EL (cell line): ENCODE measurements at places on chromosomes 16 and 17.

DNA sequence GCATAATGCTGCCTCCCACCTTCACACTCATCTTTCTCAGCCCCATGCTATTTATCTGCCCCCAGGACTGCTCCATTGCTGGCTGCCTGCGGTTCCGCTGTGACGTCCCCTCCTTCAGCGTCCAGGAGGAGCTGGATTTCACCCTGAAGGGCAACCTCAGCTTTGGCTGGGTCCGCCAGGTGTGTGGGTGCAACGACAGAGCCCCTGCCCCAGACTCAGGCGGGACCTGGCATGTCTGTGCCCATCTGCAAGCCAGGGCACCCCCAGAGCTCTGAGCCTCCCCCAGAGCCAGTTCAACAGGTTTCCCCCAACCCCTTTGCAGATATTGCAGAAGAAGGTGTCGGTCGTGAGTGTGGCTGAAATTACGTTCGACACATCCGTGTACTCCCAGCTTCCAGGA lies 12.9 kb upstream of the ITGAD start:
- DNase-seq, result no peak

DNA sequence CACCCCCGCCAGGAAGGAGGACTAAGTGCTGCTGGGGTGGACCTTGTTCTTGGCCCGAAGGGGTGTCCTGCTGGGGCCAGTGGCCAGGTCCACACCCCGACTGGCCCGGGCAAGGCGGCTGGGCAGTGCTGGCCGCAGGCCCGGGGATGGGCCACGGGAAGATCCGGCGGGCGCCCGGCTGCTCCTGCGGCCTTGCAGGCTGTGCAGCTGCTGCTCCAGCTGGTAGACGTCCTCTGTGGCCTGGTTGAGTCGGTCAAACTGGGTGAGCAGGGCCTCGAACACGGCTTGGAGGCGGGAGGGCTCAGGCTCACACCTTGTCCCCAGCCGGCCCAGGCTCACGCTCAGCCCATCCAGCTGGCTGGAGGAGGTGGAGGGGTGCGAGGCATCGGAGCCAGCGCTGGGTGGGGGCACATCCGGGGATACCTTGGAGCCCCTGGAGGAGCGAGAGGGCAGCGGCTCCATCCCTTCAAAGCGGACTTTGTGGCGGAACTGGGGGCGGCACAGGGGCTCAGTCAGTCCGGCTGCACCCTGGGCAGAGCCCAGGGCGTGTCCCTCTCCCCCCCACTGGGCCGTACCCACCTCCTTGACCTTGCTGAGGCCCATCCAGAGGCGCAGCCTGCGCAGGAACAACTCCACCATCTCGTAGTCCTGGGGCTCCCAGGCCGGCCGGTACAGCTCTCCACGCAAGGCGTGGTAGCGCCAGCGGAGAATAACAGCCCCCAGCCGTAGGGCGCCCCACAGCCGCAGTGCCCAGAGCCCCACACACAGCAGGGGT lies 42.1 kb downstream of the TSC2 start:
- DNase-seq, result no peak

GRCh38 chr16:88289968-88290401 lies 92.8 kb upstream of the ZNF469 start:
- DNase-seq, result peak; percentile 14

DNA sequence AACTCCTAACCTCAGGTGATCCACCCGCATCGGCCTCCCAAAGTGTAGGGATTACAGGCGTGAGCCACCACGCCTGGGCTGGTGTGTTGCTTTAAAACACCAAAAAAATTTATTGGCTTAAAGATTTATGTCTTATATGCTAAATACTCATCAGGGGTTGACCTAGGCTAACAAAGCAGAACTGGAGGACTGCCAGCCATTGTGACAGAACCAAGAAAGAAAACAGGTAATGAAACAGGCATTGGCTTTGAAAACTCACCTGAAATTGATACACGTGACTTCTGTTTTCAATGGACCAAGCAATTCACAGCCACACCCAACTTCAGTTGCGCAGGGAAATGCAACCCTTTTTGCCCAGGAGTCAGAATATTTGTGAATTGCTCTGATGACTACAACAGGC lies 4.9 kb upstream of the PHAF1 start:
- DNase-seq, result no peak

DNA sequence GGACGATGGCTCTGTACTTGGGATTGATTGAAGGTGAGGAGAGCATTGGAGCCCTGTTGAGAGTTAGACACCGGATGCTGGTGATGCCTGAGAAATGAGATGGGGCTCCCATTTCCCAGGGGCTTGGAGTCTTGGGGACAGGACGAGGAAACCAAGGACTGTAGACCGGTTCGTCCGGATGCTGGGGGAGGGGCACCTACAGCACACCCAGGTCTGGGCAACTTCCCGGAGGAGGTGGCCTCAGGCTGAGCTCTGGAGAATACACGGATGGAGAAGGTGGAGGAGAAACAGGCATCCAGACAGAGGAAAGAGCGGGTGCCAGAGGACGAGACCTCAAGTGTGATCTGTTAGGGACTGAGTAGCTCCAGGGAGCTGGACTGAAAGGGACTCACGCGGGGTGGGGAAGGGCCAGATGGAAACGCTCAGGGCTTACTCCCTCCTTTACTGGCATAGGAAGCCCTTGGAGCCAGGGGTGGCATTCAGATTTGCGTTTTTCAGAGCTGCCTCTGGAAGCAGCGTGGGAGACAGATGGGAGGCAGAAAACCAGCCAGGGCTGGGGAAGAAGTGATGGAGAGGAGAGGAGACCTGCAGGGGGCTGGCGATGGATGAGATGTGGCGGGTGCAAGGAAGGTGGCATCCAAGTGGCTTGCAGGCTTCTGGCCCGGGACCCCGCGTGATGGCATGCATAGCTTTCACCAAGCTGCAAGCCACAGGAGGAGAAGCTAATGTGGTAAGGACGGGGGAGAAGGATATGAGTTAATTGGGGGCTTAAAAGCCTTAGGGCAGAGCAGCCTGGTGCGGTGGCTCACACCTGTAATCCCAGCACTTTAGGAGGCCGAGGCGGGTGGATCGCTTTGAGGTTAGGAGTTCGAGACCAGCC lies 8.3 kb downstream of the C1QTNF1 start:
- no peak for DNase-seq

GRCh38 chr16:2854700-2855309 lies 3.2 kb downstream of the PRSS22 start:
- DNase-seq, result no peak

GRCh38 chr17:41513168-41513547 lies 5.5 kb downstream of the KRT15 start:
- no peak for DNase-seq

- no peak for DNase-seq
Measured at GRCh38 chr16:3520841-3521240, 20.0 kb downstream of the CLUAP1 start.

- peak; percentile 85 for DNase-seq
Measured at GRCh38 chr16:46822270-46822669, 8.7 kb downstream of the C16orf87 start.
